Fibroblast of the aortic adventitia (primary cell): ENCODE measurements at places on chromosomes 2 and 18.

DNA sequence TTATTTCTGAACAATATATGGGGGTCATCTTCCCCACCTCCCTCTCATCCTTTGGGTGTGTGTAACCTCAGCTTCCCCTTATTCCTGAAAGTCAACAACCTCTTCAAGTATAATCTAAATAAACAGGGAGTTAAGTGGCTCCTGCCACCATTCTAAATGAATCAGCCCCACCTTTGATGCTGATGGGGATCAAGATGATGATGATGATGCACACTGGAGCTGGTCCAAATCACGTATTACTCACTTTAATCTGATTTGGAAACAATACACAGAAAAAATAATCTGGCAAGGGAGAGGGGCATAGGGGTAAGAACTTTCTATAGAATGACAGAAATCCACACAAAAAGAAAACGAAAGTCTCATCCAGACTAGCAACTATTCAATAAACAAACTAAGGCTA lies 7.1 kb downstream of the ACVR1 start:
- DNase-seq: peak; percentile 28

DNA sequence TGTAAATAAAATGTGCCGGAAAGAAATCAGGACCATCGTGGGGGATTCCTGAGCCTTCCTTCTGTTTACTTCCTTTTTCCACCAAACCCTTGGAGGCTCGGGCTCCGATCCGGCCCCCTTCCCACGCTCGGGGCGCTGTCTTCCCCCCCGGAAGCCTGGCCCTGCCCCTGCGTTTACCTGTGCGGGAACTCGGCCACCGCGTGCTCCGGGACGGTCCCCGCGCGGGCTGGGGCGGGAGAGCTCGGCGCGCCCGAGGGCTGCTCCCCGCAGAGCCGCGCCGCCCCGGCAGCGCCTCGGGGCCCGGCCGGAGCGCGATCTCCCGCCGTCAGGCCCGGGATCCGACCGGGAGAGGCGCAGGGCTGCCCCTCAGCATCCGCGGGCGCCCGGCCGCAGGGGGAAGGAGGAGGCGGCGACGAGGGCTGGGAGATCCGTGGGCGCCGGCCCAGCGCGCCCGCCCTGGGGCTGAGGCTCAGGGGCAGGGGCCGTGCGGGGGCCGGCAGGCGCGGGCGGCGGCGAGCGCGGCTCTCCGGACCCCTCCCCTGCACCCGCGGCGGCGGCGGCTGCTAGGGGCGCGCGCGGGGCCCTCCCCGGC lies 435 bp downstream of the ADCY3 start:
- no peak for DNase-seq

GRCh38 chr2:196808083-196808665 lies 981 bp downstream of the C2orf66 start:
- peak; percentile 4 for DNase-seq

- no peak for DNase-seq
These were observed 328.7 kb downstream of the NR4A2 start for GRCh38 chr2:156003780-156004179.

DNA sequence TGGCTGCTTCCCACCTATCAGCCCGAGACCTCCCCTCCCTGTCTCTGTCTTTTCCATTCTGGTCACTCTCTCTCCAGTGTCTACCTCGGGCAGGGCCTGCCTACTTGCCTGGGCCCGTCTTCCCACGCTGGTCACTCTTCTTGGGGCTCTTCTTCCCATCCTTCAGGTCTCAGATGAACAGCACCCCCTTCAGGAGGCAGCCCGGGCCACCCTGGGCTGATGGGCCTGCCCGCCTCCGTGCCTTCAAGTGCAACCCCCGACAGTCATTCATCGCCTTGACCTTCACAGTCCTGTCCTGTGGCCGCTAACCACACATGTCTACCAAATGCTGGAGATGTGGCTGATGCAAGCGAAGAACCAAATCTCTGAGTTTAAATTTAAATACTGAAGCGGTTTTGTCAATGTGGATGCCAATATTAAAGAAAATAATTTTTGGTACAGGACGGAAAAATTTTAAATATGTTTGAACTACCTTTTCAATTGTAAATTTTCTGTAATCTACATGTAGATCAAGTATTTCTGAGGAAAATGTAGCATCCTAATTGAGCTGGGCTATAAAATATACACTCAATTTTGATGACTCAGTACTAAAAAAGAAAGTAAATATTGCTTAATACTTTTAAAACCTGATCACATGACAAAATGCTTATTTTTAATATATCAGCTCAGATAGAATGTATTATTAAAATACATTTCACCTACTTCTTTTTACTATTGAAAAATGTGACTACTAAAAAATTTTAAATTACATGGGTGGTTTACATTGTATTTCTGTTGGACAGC lies 96.4 kb downstream of the LAMA1 start:
- DNase-seq: no peak

- no peak for DNase-seq
These were observed at the start of gene DCDC2C for GRCh38 chr2:3703236-3703756. Gene DCDC2C, plus strand, starts transcription at chr2:3703575. Its CDS starts 177 bp downstream, at chr2:3703752.

DNA sequence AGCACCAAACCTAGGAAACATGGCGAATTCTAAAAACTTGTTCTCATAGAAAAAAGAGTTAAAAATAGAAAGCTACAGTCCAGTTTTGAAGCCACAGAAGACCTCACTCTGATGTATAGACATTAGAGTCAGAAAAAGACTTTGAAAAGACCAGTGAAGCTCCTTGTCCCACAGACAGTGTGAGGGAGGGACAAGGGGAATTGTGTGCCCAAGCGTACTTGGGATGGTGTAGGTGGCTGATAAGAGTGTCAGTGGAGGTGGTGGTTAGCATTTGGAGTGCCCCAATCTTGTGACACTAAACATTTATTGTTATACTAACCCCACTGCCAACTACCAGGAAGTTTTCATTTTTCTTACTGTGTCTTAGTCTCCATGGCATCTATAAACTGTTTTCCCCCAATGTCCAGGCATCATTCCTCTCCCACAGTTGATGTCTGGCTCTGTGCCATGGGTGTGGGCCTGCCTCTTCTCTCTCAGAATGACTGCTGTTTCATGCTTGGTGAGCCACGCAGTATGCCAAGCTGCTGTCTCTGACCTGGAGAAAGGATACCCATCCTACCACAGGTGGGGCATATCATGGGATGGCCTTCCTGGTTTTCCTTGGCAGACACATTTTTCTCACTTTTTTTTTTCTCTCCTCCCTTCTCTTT lies 161.4 kb downstream of the RPIA start:
- DNase-seq: no peak

DNA sequence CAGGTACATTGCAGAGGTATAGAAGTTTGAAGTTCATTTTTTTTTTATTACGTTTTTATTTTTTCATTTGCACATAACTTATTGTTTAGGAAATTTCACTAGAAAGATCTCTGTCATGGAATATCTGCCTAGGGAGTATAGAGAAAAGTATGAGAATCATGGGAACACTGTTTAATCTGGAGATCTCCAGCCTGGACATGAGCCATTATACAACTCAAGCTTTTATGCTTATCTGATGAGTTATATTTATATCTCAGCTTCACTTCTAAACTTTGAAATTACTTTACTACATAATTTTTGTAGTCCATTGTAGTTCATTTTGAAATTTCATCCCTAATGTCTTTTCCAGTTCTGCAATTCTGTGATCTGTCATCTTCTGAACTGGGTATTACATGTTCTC lies 515.6 kb downstream of the ERBB4 start:
- DNase-seq: peak; percentile 55

DNA sequence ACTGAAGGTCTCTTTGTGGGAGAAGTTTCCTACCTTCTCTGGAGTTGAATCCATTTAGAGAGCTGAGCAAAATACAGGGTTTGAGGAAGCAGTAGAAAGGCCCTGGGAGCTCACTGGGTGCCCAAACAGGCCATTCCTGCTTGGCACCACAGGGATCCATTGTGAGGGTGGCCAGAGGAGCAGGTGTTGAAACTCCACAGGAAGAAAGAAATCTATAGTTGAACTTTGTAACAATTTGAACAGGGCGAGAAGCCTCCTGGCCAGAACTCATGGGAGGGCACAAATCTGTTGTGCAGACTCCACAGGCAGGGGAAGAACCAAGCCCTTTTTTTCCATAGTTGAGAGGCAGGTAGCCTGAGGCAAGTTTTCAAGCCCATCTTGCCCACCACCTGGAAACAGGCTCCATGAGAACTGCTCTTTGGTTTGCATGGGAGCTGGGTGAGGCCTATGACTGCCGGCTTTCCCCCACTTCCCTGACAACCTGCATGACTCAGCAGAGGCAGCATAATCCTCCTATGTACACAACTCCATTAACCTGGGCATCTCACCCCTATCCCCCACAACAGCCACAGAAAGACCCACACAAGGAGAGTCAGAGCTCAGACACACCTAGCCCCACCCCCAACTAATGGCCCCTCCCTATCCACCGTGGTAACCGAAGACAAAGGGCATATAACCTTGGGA lies 1053.0 kb downstream of the TSN start:
- no peak for DNase-seq

DNA sequence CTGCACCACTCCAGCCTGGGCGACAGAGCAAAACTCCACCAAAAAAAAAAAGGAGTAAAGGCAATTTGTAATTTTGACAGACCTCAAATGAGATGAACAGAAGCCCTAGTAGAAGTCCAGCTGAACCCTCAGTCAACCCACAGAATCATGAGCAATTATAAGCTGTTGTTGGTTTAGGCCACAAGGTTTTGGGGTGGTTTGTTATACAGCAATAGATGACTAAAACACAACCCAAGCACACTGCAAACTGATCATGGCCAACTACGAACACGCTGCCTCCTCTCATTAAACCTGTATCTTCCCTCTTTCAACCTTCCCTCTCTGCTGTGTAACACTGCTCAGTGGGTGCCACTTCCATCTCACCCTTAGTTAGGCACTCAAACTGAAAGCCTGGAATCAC lies 22.1 kb downstream of the AAK1 start:
- DNase-seq: no peak

DNA sequence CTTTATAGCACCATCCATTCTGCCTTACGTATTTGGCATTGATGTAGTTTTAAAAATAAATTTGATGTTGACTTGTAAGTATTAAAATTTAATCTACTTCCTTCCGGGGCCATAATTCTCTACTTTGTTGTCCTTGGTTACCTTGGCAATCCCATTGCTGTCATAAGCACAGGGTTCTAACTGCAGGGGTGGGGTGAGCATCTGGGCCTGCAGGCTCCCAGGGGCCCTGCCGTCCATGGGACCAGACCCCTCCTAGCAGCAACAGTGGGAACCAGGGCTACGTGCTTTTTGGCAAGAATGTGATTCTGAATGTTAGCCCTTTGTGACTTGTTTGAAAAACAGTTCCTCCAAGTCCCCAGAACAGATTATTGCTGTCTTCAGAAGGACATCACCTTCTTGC lies 4.9 kb downstream of the ASAP2 start:
- peak; percentile 59 for DNase-seq

DNA sequence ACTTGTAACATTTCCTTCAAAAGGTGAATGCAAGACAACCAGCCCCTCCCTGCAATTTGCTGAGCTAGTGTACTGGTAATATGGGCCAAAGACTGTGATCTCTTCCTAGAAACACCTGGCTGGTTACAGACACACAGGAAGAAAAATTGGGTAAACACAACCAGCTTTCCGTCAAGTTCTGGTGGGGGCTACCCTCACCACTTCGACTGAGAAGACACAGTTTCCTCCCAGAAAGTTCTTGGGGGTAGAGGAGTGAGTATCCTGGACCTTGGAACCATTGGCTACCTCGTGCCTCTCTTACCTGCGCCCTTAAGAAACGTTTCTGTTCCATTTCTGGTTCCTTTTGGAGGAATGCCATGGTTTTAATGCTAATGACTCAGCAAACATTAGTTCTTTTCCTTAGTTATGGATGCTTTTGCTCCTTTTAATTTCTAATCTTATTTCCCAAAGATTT lies 120.9 kb upstream of the DLX2 start:
- DNase-seq: no peak

DNA sequence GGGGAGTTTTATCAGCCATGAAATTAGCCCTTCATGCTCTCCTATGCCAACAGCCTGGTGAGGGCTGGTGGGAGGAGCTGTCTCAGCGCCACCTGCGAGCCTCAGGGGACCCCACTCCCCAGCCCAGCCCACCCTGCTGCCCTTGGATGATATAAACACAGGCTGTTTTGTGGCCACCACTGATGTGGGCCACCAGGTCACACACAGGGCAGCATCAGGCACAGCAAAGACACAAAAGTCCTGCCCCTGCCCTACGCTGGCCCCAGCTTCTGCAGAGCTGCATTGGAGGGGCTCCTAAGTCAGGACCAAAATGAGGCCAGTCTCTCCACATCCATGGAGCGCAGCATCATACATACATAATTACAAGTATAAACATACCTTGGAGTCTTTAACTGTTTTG lies 110.6 kb upstream of the TEX51 start:
- DNase-seq: no peak

DNA sequence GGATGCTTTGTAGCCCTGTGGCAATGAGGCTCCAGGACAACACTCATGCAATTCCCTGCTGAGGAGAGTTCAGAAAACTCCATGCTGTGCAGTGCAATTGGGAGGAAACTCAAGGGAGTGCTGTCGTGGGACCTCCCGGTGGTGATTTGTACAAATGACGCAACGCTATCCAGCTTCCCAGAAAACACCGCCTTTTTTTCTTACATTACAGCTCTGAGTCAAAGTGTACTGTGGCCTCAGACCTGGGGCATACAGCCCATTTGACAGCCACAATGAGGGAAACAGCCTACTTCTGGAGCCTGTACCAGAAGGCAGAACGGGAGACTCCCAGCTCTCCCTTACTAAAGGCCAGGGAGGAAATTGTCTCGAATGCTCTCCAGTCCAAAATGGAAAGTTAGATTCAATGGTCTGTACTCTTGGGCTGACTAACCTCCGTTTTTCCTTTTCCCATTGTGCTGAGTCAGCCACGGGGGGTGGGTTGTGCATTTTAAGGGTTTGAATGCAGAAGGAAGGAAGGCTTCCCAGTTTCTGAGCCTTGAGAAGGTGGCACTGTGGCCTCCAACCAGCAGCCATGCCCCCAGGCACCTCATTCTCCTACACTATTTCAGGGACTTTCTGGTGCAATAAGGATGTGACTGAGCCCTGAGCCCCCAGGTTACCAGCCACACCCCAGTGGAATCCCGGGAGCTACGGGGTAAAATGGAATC lies 16.4 kb upstream of the CYP1B1 start:
- DNase-seq: peak; percentile 98

DNA sequence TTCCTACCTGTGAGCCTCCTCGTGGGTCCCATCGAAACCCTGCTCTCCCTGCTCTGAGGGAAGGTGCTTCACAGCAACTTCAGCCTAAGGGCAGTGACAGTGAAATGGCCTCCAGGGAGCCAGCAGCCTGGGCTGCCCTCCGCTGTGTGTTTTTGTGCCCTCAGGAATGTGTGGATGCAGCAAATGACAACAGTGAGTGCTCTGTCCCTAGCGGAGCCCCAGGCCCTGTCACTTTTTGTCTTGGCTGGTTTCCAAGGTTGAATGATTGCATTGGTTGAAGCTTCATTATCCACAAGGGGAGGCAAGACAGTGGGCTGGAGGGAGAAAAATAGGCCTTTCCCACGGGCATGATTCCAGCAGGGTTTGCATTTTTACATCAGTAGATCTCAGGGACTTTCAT lies 42.9 kb downstream of the STON1 start:
- no peak for DNase-seq
